ENCODE measurements at places on chromosomes 11 and 22.
A peak's percentile ranks its signal among the peaks of the same experiment; 100 is the strongest.

DNA sequence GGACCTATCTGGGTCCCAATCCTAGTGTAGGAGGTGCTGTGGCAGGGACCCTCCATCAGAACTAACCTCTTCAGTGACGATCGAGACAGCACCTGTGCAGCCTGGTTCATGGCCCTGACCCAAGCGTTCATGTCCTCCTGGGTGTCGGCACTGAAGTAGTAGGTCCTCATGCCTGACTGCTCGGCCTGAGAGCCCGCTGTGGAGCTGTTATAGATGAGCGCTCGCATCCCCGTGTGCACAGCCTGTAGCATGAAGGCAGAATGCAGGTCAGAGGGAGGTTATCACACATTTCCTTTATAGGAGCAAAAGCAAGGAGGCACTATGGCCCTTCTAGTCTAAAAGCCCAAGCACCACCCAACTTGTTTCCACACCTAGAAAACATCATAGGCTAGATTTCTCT lies 103.0 kb downstream of the C11orf58 start:
- no peak for DNase-seq

DNA sequence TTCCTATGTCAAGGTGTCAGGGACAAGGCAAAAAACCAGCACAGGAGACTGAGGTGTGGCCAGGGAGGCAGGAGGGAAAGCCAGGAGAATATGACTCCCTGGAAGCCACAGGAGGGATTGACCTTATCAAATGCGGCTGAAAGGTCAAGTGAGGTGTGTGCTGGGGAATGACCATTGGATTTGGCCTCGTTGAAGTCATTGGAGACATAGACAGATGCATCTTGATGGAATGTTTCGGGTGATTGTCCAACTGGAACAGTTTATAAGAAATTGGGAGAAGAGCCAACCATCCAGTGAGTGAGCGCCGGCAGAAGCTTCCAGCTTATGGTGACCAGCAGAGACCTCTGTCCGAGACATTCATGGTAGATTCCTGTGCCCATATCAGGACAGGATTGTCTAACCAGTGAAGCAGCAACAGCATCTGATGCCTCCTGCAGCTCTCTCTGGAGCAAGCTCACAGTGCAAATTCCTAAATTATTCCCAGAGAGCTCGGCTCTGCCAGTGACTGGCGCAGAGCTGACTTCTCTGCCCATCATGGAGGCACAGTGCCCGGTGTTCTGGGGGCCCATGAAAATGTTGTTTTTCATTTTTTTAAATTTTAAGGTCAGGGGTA lies 95.4 kb downstream of the MYO18B start:
- DNase-seq, result no peak

GRCh38 chr22:19769393-19769715 lies 8.8 kb downstream of the TBX1 start:
- DNase-seq, result no peak

DNA sequence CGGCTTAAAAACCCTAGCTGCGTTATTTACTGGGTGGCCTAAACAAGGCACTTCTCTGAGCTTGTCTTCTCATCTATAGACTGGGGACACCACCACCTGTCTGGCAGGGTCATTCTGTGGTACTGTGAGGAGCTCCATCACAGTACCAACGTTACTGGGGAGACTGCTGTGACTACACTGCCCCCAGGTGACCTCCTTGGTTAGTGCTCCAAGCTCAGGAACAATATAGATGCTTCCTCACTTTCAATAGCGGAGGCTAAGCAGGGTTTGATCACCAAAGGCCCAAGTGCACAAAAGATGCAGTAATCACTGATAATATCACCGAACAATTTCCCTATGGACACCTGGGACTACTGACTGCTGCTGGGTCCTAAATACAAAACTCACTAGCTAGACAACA lies 18.8 kb downstream of the PRPF19 start:
- peak; percentile 44 for DNase-seq

- DNase-seq, result no peak
Measured at GRCh38 chr22:45006111-45006963, 3.5 kb downstream of the PHF21B start.

- DNase-seq, result no peak
Measured at GRCh38 chr22:23108249-23109078, 33.3 kb downstream of the RSPH14 start.

DNA sequence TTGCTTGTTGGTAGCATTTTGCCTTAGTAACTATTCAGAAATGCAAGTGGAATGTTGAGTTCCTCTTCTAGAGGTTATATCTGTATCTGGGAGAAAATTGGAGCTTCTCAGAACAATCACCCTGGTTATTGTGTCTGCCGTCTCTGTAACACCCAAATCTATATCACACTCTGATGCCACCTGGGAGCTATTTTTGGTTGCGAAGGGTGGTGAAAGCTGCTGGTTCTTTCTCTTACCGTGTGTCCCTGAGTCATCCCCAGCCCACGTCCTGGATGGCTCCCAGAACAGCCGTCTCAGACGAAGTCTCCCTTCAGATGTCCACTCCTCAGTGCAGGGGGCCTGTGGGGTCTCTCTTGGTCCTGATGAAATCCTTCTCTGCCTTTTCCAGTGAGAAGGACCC lies 83.5 kb downstream of the C22orf31 start:
- peak; percentile 46 for DNase-seq

DNA sequence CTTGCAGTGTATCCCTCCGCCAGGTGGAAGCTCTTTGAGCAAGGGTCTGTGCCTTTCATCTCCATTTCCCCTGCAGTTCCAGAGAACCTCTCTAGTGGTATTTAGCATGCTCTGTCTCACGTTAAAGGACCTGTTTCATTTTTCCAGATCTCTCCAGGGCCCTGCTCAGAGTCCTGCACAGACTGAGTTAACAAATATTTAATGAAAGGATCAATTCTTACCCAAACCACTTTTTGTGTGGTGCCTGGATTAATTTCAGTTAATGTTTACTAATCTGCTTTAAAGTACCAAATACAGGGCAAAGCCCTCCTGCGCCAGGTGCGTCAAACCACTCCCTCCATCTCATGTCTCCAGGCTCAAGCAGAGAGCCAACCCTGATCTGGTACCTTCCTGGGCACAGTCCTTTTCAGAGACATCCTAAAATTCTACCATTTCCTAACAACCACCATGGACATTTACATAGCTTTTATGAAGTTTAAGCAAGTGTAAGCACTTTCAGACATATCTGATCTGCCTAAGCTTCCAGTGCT lies 18.7 kb upstream of the ACER3 start:
- no peak for DNase-seq

- DNase-seq, result no peak
Measured at GRCh38 chr22:45421349-45422055, 8.0 kb downstream of the RIBC2 start.

DNA sequence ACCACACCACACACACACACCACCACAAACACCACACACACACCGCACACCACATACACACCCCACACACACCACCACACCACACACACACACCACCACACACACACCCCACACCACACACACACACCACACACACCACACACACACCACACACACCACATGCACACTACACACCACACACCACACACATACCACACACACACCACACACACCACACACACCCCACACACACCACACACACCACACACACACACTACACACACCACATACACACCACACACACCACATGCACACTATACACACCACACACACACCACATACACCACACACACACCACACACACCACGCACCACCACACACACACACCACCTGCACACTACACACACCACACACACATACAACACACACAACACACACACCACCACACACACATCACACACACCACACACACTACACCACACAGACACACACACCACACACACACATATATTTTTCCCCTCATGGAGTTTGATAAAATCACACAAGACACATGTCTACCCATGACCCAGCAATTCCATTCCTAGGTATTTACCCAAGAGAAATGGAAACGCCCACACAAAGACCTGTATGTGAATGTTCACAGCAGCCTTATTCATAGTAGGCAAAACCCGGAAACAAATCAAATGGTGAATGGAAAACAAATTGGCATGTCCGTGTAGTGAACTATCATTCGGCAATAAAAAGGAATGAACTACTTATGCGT lies 14.3 kb downstream of the CD5 start:
- no peak for DNase-seq

GRCh38 chr11:65445101-65445603 lies 22.6 kb downstream of the NEAT1 start:
- no peak for DNase-seq

DNA sequence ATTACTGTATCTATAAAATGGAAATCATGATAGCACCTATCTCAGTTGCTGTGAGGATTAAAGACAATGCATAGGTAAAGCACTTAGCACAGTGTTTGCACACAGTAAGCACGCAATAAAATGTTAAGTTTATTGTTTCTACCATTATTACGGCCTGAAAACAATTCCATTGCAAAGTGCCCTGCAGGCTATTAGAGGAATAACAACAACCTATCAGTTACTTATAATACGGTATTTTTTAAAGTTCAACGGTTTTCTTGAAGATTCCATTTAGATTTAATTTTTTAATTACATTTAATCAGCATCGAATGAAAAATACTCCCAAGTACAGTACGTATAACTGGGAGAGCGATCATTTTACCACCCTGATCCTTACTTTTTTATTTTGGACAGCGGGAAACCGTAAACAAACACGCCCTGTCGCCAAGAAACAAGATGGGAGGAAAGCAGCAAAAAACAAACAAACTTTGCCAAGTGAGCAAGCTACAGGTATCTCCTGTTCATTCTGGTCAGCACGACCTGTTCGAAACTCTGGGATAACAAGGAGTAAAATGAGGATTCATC lies 893 bp downstream of the SLC36A4 start:
- DNase-seq, result peak; percentile 6

DNA sequence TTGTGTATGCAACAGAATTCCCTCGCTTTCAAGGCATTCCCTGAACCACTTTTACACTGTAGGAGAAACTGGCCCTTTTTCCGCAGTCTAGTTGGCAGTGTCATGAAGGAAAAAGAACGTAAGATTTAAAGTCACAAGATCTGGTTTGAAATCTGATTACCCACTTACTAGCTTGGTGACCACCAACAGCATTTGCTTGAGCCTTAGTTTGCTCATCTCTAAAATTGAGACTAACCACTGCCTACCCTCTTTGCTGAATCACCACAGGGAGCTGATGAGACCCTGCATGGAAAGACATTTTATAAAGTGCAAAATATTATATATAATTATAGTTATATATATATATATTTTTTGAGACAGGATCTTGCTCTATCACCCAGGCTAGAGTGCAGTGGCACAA lies 39.4 kb downstream of the SYTL2 start:
- DNase-seq, result peak; percentile 28

GRCh38 chr22:22507743-22508273 lies 734 bp downstream of the ZNF280B start:
- DNase-seq, result no peak

- DNase-seq, result no peak
Measured at GRCh38 chr22:23149743-23150238, 4.5 kb downstream of the RAB36 start.

DNA sequence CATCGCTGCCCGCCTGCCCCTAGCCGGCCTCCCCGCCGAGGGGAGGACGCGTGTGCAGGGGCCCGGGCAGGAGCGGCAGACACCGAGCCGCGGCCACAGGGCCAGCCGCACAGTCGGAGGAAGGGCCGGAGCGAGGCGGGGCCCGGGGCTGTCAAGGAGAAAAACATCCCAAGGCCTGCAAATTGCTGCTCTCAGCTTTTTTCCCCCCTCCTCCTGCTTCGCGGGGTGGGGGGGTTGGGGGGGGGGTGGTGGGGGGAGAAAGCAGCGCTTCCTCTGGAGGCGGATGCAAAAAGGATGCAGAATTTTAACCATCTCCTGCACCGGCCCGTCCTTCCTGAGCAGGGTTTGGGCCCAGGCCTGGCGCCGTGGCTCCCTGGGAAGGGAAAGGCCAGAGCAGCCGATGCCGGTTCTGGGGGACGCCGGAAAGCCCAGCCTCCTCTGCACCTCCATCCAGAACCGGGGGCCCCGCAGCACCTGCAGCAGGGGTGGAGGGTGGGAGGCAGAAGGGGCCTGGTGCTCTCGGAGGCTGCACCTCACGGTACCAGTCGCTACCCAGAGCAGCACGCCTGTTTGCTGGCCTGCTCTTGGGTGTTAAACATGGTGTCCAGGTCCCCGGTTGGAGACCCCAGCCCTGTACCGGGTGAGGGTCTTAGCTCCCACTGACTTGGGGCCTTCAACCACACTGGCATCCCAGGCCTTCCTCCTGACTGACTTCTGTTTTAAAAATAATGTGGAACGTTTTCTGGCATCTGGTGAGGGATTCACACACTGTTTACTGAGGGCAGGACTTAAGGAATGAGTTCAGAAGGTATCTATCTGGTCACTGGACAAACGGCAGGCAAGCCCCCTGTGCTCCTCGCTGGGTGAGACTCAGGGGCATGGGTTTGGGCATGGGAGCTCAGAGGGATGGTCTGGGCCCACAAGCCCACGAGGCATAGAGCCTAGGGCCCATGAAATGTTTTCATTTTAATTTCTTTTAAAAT lies 77.4 kb upstream of the WNT7B start:
- peak; percentile 72 for DNase-seq

- peak; percentile 92 for DNase-seq
Measured at GRCh38 chr11:122253589-122254231, 137.7 kb upstream of the BLID start.

DNA sequence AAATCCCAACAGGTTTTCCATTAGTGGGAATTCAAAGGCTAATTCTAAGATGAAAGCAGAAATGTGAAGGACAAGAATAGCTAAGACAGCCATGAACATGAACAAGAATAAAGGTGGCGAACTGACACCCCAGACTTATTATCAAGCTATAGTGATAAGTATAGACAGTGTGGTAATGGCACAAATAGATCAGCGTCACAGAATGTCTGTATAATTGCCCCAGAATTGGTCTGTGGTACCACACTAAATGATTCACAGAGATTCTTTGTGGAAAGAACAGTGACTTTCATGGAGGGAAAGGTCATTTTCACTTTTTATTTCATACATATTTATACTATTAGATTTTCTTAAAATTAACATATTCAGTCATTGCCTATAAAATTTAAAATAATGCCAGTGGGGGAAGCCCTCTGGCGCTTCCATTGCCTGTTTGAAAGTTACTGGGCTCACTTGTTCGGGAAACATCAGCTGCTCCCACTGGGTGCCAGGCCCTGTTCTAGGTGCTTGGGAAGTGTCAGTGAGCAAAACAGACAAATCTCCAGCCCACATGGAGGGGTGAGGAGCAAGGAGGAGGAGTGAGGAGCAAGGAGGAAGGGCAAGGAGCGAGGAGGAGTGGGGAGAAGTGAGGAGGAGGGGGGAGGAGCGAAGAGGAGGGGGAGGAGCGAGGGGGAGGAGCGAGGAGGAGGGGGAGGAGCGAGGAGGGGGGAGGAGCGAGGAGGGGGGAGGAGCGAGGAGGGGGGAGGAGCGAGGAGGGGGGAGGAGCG lies 11.3 kb upstream of the NLRP6 start:
- no peak for DNase-seq

DNA sequence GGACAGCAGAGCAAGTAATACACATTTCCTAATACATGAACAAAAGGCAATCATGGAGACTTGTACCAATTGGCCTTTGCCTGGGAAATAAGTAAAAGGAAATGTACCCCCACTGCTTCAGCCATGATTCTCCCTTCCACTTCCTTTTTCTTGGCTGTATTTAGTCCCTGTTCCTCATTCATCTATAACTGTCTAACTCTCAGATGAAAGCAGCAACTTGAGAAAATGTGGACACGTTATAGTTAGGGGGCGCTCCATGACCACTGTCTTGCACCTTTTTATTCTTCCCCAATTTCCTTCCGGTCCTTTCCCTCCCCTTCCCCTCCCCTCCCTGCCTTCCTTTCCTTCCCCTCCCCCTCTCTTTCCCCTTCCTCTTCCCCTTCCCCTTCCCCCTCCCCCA lies 61.3 kb upstream of the BARX2 start:
- DNase-seq, result no peak

- no peak for DNase-seq
Measured at GRCh38 chr11:100927579-100927978, 202.0 kb downstream of the PGR start.

- DNase-seq, result peak; percentile 32
Measured at GRCh38 chr11:46445920-46446771, 54.6 kb upstream of the CHRM4 start.

GRCh38 chr11:76177250-76177686 lies 29.0 kb downstream of the WNT11 start:
- no peak for DNase-seq

Measured in fibroblast of upper back skin (primary cell).